Panc1 (cell line): ENCODE measurements at places on chromosomes 5 and 9. TPM values are rescaled to one million over a fixed set of nuclear protein-coding genes. Genes with fewer than 3 reads are reported as not detected.
A peak's percentile ranks its signal among the peaks of the same experiment; 100 is the strongest.

DNA sequence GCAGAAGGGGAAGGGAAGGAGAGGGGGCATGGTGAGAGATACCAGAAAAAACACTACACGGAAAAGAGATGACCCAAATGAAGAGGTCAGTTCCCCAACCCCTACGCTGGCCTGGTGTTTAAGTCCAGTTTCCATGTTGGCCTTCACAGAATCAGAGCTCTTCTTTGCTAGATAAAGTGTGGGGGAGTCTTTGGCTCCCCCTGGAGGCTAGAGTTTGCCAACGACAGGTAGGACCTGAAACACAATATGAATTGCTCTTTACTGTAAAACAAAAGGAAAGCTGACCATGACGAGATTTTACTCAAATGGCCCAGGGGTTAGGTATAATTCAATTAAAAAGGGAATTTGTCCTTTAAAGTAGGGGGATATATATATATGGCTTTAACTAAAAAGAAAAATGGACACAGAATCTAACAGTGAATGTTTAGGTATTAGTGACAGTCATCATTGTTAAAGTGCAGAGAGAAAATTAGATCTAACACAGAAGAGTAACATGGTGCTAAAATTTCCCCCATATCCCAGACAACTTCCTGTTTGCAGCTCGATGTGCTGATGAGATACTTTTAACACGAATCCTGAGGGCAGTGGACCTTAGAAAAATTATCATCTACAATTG is 92.0 kb downstream of the SV2C start:
- no peak overlapping the region for H3K27ac ChIP-seq
- H3K4me3 ChIP-seq = no peak overlapping the region
- H3K27me3 ChIP-seq = no peaks in the 10 kb centered on the region
- H3K36me3 ChIP-seq = no peaks in the 10 kb centered on the region

GRCh38 chr5:44048276-44048984 is 340.8 kb downstream of the FGF10 start:
- H3K27me3 ChIP-seq = no peaks in the 10 kb centered on the region
- DNase-seq = no peak
- H3K27ac ChIP-seq = no peak overlapping the region
- H3K4me1 ChIP-seq = no peaks in the 10 kb centered on the region
- H3K36me3 ChIP-seq = no peaks in the 10 kb centered on the region
- H3K4me3 ChIP-seq = no peak overlapping the region

DNA sequence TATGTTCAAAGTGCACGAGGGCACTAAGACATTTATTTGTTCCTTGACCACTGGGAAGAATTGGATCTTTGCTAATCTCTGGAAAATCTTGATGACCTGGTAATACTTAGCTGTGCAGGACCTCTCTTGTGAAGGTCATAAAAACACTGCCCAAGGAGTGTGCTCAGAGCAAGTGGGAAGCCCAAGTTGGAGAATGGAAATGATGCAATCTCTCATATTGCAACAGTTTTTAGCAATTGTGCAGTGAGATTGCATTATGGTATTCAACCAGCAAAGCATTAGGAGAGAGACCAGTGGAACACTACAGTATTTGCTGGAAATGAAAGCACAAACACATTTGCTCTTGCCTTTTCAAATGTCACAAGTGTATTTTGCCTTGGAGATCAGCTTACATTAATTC is 34.5 kb downstream of the TXNDC8 start:
- no peak overlapping the region for H3K4me3 ChIP-seq
- no peaks in the 10 kb centered on the region for H3K4me1 ChIP-seq
- no peaks in the 10 kb centered on the region for H3K27me3 ChIP-seq
- H3K27ac ChIP-seq = no peak overlapping the region
- DNase-seq = no peak
- no peaks in the 10 kb centered on the region for H3K36me3 ChIP-seq

DNA sequence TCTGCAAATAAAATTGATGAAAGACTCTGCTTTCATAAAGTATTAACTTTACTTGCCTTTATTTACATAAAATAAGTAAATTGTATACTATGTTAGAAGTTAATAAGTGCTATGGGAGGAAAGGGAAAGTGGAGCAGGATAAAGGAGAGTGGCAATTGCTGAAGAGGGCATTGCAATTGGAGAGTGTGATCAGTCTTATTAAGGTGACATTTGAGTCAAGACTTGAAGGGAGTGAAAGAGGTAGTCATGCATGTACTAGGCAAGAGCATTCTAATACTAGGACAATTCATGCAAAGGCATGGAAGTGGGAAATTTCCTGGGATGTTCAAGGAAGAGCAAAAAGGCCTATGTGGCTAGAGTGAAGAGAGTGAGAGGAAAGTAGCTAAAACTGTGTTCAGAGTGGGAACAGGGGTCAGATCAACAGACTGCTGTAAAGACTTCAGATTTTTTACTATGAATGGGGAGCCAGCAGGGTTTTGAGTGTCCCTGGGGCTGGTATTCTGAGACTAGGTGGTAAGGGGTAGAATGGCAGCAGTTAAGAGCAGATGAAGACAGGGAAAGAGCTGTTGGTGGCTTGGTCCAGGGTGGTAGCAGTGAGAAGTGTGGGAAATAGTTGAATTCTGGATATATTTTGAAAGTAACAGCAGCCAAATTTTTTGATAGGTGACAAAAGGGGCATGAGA is 182.3 kb upstream of the RIOK2 start:
- no peaks in the 10 kb centered on the region for H3K36me3 ChIP-seq
- no peak overlapping the region for H3K27ac ChIP-seq
- H3K27me3 ChIP-seq = no peaks in the 10 kb centered on the region
- no peak for DNase-seq
- no peaks in the 10 kb centered on the region for H3K4me1 ChIP-seq

GRCh38 chr9:134951461-134951860 is 33.7 kb upstream of the FCN1 start:
- H3K36me3 ChIP-seq = no peaks in the 10 kb centered on the region
- H3K27ac ChIP-seq = no peak overlapping the region
- no peaks in the 10 kb centered on the region for H3K27me3 ChIP-seq
- no peaks in the 10 kb centered on the region for H3K4me1 ChIP-seq

- no peak overlapping the region for H3K27ac ChIP-seq
- no peak overlapping the region for H3K4me3 ChIP-seq
- H3K4me1 ChIP-seq = no peaks in the 10 kb centered on the region
- no peaks in the 10 kb centered on the region for H3K27me3 ChIP-seq
Observed at GRCh38 chr9:4339357-4339756, 39.5 kb upstream of the GLIS3 start.

Gene AQP7
- total RNA-seq = 0.26 TPM

Gene ORM2
- total RNA-seq = 0.77 TPM

- no peak overlapping the region for H3K27ac ChIP-seq
- no peaks in the 10 kb centered on the region for H3K27me3 ChIP-seq
- no peak for DNase-seq
- no peak overlapping the region for H3K4me3 ChIP-seq
- no peaks in the 10 kb centered on the region for H3K36me3 ChIP-seq
Observed at GRCh38 chr9:115404311-115404710, 286.4 kb upstream of the TNC start.

DNA sequence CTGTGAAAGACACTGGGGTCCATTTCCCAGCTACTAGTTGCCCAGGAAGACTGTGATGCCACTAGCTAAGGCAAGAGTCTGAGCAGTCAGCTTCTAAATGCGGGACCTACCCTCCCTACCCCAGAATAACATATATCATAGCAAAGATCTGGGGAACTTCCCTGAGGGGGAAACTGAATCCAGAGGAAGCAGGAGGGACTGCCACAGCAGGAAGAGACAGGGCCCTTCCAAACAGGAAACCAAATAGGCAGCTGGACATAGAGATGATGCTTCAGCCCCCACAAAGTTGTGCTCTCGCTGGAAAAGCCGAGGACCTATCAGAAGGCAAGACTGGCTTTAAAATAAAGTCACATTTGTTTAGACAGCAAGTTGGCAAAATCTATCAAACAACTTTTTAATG is 51.1 kb downstream of the KLHL3 start:
- no peaks in the 10 kb centered on the region for H3K27me3 ChIP-seq
- no peaks in the 10 kb centered on the region for H3K36me3 ChIP-seq
- DNase-seq = no peak
- H3K4me1 ChIP-seq = no peaks in the 10 kb centered on the region
- no peak overlapping the region for H3K4me3 ChIP-seq

Gene SEMA6A
- total RNA-seq = 0.54 TPM

- H3K27me3 ChIP-seq = no peaks in the 10 kb centered on the region
- no peak overlapping the region for H3K27ac ChIP-seq
- no peak for DNase-seq
- H3K36me3 ChIP-seq = no peaks in the 10 kb centered on the region
- no peak overlapping the region for H3K4me3 ChIP-seq
Observed at GRCh38 chr9:74666625-74667316, 169.6 kb downstream of the RORB start.

DNA sequence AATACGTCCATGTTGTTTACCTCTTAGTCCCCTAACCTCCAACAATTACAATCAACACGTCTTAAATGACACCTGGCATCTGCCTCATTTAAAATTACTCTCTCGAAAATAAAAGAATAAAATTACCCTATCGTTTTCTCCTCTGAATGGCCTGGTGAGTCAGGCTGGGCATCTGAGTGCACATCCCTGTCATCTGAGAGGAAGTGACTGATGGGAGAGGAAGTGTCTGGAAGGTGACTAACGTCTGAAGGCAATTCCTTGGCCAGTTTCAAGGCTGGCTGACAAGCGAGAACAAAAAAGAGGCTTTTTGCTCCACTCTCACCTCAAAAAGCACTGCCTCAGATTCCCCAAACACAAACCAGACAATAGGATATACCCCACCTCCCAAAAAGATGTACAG is 57.7 kb downstream of the MAPKAP1 start:
- DNase-seq = no peak
- no peaks in the 10 kb centered on the region for H3K4me1 ChIP-seq
- no peaks in the 10 kb centered on the region for H3K27me3 ChIP-seq
- H3K4me3 ChIP-seq = no peak overlapping the region
- H3K27ac ChIP-seq = no peak overlapping the region
- H3K36me3 ChIP-seq = no peaks in the 10 kb centered on the region

DNA sequence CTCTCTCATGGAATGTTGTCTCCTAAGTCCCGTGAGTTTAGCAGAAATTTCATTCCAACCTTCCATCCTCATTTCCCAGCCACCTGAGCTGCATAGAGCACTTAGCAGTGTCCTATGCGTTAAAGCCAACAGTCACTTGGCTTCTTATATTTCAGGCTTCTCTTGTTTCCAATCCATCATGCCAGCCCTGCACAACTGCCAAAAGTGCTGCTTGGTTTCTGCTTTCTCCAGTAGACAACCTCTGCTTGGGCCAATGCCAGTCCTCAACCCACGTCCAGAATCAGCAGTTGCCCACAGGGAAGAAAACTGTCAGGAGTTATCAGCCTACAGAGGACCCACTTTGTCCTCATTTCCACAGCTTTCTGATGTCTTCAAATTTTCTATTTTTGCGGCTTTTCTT is 42.5 kb downstream of the KCNIP1 start:
- H3K27ac ChIP-seq = no peak overlapping the region
- no peaks in the 10 kb centered on the region for H3K4me1 ChIP-seq
- no peak overlapping the region for H3K4me3 ChIP-seq

Gene CSF1R
- 0.05 TPM for total RNA-seq

Gene WNK2
- total RNA-seq = 13.7 TPM

Gene CD180
- not detected for total RNA-seq

DNA sequence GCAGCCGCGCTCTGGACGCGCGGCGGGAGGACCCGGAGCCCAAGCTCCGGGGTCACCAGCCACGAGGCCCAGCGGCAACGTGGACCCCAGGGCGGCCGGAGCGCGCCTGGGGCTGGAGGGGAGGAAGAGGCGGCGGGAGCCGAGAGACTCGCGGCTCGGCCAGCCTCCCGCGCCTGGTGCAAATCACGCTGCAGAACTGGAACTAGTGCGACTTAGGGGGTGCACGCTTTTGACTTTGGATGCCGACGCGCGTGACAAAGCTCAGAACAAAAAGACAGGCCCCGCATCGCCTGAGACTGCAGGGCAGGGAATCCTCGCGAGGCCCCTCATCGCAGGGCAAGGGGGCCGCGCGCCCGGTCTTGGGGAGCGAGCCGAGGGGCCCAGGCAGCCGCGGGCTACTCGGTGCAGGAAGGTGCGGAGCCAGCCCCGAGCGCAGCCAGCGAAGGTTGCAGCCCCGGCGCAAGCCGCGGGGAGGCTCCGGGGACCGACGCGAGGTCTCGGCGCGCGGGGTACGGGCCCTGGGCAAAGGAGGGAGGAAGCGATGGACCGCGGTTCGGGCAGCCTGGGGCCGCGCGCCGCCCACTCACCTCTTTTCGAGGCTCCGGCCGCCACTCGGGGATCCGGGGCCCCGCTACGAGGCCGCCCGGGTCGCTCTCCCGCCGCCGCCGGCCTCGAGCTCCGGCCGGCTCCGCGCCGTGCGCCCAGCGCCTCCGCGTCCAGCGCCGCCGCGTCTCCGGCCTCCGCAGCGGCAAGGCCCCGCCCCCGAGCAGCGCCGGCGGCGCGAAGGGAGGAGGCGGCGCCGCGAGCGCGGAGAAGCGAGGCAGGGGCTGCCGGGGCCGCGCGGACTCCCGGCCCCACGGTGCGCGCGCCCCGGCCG is at the start of gene GOLM1:
TSS of gene GOLM1 (minus strand) at position 735 of the 877 bp plus-strand sequence. CDS start 20,238 bp downstream, outside the sequence.
- H3K27me3 ChIP-seq = no peaks in the 10 kb centered on the region
- peak within 1 kb of the TSS; percentile 73 for H3K27ac ChIP-seq
- H3K36me3 ChIP-seq = peaks cover 2% of the 10 kb centered on the region; the same call in 1 of the 2 replicates
- no peak for DNase-seq
- H3K4me3 ChIP-seq = peak within 1 kb of the TSS; percentile 76

DNA sequence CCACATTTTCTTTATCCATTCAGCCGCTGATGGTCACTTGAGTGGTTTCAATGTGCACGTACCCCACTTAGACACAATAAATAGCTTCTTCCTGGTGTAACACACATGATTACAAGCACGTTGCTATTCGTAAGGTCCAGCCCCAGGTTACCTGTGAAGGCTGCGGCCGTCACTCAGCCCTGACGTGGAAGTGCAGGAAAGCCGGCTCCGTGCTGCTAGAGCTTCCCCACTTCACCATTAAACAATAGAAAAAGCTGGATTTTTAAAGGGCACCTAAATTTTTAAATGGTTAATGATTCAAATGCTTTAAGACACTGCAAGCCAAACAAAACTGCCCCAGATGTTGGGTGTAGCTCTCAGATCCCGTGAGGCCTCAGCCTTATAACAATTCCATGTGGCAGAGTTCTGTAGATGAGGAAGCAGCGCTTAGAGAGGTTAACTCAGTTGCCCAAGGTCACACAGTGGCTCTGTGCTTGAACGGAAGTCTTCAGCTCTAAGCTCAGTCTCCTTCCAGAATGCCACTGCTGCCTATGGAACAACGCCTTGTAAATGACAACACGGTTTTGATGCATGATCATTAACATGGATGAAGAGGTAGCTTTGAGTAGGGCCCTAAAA is 125.7 kb downstream of the COL23A1 start:
- no peak overlapping the region for H3K4me3 ChIP-seq
- H3K27me3 ChIP-seq = no peaks in the 10 kb centered on the region

- DNase-seq = no peak
- H3K4me3 ChIP-seq = no peak overlapping the region
Observed at GRCh38 chr9:94952565-94953373, 226.3 kb downstream of the AOPEP start.

Gene PAEP
- total RNA-seq = not detected

GRCh38 chr5:3365501-3366215 is 230.0 kb upstream of the IRX1 start:
- DNase-seq = no peak
- no peaks in the 10 kb centered on the region for H3K27me3 ChIP-seq
- H3K36me3 ChIP-seq = no peaks in the 10 kb centered on the region
- H3K27ac ChIP-seq = no peak overlapping the region

Gene GRPEL2
- total RNA-seq = 30.1 TPM

Gene ARID3C
- 0.33 TPM for total RNA-seq

Gene GOLGA1
- total RNA-seq = 15.5 TPM

- H3K4me1 ChIP-seq = no peaks in the 10 kb centered on the region
- no peak overlapping the region for H3K27ac ChIP-seq
- no peaks in the 10 kb centered on the region for H3K27me3 ChIP-seq
- no peak for DNase-seq
- no peak overlapping the region for H3K4me3 ChIP-seq
Observed at GRCh38 chr5:107284822-107285525, 385.8 kb downstream of the EFNA5 start.

Gene POLR3G
- total RNA-seq = 23.4 TPM
